ENCODE measurements at places on chromosomes 7 and 10.
A peak's percentile ranks its signal among the peaks of the same experiment; 100 is the strongest.

DNA sequence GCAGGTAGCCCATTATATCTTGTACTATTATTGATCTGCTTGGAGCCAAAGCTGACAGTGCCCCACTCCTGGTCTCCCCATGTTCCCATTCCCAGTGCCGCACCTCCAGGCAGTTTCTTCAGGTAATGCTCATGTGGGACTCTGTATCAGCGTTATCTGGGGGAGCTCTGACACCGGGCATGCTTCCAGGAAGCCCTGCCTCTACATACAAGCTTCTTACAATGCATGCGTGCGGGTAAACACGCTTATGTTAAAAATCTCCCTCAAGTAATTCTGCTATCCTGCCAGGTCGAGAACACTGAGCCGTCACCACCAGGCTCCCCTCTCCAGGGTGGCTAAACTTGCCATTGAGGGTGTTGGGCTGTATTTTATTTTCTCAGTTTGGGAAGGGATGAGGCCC, 61.6 kb upstream of the LBX1 start:
- DNase-seq = no peak

GRCh38 chr10:124935946-124936345, 6.0 kb upstream of the ZRANB1 start:
- DNase-seq = no peak

- no peak for DNase-seq
Measured at GRCh38 chr7:55549457-55549856, 22.8 kb downstream of the VOPP1 start.

GRCh38 chr10:62869958-62870357, 53.8 kb upstream of the EGR2 start:
- DNase-seq = no peak

- DNase-seq = no peak
Measured at GRCh38 chr10:38007991-38008390, 2.5 kb upstream of the ZNF33A start.

GRCh38 chr10:21213381-21213780, 312.1 kb downstream of the SKIDA1 start:
- no peak for DNase-seq

- DNase-seq = peak; percentile 73
Measured at GRCh38 chr7:76302347-76303201, at the start of gene HSPB1. HSPB1 (plus strand) TSS chr7:76302673; CDS start chr7:76302713, 40 bp downstream.

DNA sequence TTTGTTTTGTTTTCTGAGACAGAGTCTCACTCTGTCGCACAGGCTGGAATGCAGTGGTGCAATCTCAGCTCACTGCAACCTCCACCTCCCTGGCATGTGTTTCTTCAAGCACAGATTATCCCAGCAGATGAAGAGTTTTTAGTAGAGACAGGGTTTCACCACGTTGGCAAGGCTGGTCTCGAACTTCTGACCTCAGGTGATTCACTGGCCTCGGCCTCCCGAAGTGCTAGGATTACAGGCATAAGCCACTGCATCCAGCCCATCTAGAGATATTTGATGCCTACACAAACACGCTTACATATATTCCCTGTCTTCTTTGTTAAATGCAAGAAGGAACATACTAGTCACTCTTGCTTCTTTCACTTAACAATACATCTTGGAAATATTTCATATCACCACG, 5.9 kb upstream of the PTF1A start:
- DNase-seq = no peak
